Right renal pelvis (tissue), 4 donors: ENCODE measurements at places on chromosomes 3 and 15.
A peak's percentile ranks its signal among the peaks of the same experiment; 100 is the strongest.

GRCh38 chr3:184823990-184824389 lies 12.0 kb downstream of the VPS8 start:
- DNase-seq, result no peak

- no peak for DNase-seq
These were observed 168.5 kb upstream of the STT3B start for GRCh38 chr3:31364188-31364587.

- no peak for DNase-seq
These were observed 286.1 kb upstream of the TLE3 start for GRCh38 chr15:70383856-70384255.

- no peak for DNase-seq
These were observed 226.9 kb downstream of the CACNA2D3 start for GRCh38 chr3:54349231-54349652.

GRCh38 chr3:57161915-57162314 lies 3.2 kb downstream of the IL17RD start:
- no peak for DNase-seq

GRCh38 chr15:91357011-91357410 lies 257.0 kb downstream of the SV2B start:
- DNase-seq, result no peak

- DNase-seq, result no peak
These were observed 28.7 kb upstream of the SACM1L start for GRCh38 chr3:45660567-45660901.

DNA sequence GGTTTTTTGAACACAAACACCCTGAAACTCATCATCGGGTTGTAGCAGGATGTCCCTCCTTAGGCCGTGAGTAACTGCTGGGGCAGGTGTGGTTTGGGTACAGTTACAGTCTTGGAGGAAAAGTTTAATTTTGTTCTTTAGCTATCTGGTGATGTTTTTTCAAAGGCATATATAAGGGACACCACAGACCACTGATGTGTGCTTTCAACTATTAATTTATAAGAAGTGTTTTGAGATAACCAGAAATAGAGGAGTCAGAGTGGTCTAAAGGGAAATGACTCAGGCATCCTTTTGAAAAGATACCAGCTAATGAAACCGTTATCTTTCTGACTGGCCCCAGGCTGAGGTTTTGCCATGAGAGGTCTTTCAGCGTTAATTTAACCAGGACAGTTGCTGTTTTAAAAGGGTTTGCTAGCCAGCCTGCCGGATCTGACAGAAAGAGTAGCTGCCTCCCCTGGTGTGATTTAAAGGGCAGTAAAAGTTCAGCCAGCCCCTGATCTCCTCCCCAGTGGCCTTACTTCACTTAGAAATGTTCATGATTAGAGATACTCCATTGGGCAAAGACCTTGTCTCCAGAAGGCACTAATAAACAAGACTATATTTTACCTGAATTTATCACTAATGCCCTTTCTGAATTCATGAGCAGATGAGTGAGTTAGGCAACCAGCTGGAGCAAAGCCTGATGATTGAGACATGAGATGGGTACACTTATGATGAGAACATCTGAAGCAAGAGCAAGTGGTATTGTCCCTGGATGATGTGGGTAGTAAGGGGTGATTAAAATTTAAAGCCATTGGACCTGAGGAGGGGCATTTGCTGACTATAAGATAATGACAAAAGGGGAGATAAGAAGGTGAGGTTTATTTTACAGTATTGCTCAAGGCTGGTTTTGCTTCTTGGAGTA lies 482.5 kb upstream of the TBL1XR1 start:
- DNase-seq, result no peak

- DNase-seq, result no peak
These were observed 41.7 kb upstream of the B3GNT5 start for GRCh38 chr3:183211352-183211751.

- no peak for DNase-seq
These were observed 18.1 kb upstream of the SLC41A3 start for GRCh38 chr3:126102011-126102410.

- DNase-seq, result no peak
These were observed at the start of gene PLSCR5 for GRCh38 chr3:146605106-146605505. Gene PLSCR5 (minus strand): TSS chr3:146605346. CDS start chr3:146605212, 134 bp downstream.

- no peak for DNase-seq
These were observed 106.0 kb upstream of the LRIG1 start for GRCh38 chr3:66606868-66607267.

DNA sequence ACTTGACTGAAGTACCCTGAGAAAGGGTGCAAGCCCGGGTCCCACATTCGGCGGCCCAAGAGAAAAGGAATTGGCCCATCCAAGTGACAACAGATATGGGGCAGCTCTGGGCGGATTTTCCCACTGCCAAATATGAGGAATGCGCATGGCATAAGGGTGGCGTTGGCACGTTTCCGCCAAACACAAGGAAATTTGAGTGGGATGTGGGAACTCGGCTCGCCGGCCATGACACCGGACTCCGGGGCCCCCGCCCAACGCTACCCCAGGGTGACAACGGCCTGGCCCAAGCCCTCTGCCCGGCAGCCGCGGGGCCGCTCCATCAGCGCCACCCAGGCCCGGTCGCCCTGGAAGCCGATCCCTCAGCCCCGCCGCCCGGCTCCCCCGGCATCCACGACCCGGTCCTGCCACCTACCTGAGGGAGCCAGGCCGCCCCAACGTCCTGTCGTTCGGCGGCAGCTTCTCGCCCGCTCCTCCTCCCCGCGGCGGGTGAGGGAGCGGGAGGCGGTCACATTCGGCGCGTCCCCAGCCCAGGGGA lies 449 bp downstream of the RAF1 start:
- no peak for DNase-seq

DNA sequence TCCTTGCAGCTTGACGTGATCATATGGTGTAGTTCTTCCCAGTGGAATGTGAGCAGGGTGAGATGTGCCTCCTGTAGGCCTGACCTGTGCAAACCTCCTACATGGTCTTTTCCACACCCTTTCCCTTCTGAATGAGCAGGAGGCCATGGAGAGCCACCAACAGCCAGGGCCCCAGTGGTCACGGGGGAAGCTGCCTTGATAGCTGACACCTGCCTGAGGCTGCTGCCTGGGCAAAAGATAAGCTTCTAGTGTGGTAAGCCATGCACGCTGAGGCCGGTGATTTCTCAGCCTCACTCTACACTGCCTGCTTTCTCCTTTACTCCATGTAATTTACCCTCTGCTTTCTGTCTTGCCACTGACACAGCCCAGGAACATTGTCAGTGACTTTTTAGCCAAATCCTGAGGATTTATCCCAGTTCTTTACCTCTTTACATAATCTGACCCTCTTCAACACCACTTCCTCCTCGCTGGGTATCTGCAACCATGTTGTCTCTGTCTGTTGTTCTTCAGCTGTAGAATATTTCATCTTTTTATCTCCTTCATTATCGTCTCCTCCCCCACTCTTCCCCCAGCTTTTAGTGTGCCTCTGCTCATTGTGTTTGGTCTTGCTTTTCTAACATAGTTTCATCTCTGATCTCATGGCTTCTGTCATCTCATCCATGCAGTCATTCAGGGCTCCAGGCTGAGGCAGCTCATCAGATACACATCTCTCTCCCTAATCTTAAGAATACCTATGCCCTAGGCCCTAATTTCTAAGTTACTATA lies 11.2 kb upstream of the KBTBD12 start:
- no peak for DNase-seq

- peak; percentile 39 for DNase-seq
These were observed 87.0 kb downstream of the SV2B start for GRCh38 chr15:91186904-91187656.

DNA sequence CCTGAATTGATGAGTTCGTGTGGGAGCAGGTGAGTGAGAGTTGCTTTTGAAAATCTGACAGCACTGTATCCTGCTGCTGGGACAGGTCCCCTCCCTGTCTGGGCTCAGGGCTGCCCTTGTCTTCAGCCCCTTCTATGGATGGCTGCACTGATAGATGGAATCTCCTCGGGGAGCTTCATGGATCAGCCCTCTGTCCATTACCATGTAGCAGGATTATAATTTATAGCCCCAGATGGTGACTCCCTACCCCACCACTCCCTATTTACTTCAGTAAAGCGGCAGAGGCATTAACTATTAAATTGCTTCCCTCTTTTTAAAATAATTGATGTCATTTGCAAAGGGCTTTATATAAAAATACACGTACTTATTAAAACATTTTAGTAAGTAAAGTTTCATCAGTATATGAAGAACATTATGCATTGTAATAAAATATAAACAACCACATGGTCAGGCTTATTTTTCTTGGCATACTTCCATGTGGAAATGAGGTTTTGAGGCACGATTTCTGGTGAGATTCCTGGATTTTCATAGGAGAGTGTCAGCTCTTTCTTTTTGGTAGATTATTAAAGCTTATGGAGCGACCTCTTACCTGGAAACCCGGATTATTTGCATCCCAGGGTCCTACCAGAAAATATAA lies 38.5 kb downstream of the MAP3K13 start:
- no peak for DNase-seq

DNA sequence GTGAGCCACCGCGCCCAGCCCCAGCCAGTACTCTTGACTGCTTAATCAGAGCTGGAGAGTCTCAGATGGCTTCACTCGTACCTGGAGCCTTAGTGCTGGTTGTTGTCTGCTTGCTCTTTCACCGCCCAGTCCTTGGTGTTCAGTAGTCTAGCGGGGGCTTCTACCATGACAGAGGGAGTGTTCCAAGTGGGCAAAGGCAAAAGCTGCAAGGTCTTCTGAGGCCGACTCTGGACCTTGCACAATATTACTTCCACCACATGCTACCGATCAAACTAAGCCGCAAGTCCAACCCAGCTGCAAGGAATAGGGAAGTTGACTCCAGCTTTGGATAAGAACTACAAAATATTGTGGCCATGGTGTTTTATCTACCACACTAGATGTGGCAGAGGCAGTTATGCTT lies 6.6 kb downstream of the PARL start:
- no peak for DNase-seq
